ENCODE measurements at places on chromosomes 11 and 22.

GRCh38 chr11:73392108-73393010 is 16.2 kb downstream of the RELT start:
- no peak for DNase-seq

DNA sequence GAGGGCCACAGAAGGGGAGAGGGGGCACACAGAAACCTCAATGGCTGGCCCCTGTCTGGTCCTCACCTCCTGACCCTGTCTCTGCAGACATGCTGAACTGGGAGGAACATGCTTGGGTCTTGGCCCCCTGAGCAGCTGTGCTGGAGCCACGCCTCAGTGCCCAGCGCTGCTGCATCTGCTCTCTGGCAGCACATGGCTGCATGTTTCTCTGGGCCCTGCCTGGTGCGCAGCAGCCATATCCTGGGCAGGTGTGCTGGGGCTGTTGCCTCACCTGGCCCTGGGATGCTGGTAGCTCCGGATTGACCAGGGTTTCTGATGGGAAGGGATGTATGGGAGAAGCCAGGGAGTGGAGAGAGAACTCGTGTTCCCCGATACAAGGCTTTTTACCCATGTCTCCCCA is 248.0 kb downstream of the ST3GAL4 start:
- no peak for DNase-seq

DNA sequence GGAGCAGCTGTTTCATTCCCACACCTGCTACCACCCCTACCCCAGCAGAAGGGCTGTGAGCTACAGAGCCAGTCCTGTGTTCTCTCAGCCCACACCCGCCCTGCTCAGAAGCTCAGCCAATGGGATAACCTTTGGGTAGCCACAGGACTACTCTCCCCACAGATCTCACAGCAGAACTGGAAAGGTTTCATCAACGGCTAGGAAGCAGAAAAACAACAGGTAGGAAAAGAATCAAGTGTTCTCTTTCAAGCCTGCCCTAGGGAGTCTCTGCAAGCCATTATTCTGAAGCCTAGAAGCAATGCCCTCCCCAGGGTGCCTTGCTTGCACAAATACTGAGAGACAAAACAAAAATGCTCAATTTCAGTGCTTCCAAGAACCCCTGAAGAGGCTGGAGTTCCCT is 77.2 kb downstream of the TMPRSS5 start:
- DNase-seq, result no peak

GRCh38 chr11:65353900-65354264 is 669 bp upstream of the TIGD3 start:
- no peak for DNase-seq

DNA sequence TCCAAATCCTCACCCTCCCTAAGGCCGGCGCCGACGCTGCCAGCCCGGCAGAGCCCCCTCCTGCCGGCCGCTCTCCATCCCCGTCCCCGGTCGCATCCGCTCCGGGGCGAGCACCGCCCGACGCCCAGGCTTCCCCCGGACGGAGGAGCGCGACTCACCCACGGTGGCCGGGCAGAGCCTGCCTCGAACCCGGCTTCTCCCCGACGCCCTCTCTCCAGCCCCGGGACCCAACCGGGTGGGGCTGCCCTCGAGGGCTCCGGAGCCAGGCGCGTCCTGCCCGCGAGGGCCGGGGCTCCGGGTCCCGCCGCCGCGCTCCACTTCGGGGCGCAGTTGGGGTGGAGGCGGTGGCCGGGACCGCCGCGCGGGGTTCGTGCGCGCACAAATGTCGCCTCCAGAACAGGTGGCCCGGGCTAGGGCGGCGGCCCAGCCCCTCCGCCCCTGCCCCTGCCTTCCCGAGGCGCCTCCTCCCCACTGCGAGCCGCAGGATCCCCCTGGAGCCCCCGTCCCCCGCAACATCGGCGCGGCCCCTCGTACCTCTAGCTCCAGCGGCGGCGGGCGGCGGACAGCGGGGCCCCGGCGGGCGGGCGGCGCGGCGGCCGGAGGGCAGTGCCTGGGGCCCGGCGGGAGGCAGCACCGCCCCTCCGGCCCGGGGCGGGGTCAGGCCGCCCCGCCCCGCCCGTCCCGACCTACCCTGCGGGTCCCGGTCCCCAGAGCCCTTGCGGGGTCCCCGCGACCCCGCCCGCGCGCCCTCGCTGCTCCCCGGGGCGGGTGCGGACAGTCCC is at the start of gene A4GALT:
Gene A4GALT, minus strand, starts transcription at position 608 of the 782 bp plus-strand sequence. CDS start 26,919 bp downstream, outside the sequence.
- peak; percentile 50 for DNase-seq

All from HuH-7.5 (cell line).